ENCODE measurements at places on chromosomes 3 and 15.

- DNase-seq: no peak
Measured at GRCh38 chr15:97224191-97224641, 736.3 kb upstream of the ARRDC4 start.

DNA sequence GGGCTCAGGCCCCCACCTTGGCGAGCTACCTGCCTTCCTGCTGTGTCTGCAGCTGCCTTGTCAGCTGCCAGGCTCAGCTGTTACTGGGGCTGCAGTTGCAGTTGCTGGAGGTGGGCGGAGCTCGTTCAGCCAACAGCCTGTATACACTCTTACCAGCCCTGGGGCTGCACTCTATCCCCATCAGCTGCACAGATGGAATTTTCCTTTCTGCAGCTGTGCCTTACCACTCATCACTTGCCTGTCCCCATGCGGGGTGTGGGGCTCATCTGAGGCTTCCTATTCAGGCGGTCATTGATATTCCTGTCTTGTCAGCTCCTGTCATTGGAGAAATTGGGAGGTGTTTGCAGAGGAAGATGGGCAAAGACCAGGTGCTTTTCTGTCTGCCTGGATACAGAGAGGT is 9.1 kb upstream of the SYN2 start:
- no peak for DNase-seq

DNA sequence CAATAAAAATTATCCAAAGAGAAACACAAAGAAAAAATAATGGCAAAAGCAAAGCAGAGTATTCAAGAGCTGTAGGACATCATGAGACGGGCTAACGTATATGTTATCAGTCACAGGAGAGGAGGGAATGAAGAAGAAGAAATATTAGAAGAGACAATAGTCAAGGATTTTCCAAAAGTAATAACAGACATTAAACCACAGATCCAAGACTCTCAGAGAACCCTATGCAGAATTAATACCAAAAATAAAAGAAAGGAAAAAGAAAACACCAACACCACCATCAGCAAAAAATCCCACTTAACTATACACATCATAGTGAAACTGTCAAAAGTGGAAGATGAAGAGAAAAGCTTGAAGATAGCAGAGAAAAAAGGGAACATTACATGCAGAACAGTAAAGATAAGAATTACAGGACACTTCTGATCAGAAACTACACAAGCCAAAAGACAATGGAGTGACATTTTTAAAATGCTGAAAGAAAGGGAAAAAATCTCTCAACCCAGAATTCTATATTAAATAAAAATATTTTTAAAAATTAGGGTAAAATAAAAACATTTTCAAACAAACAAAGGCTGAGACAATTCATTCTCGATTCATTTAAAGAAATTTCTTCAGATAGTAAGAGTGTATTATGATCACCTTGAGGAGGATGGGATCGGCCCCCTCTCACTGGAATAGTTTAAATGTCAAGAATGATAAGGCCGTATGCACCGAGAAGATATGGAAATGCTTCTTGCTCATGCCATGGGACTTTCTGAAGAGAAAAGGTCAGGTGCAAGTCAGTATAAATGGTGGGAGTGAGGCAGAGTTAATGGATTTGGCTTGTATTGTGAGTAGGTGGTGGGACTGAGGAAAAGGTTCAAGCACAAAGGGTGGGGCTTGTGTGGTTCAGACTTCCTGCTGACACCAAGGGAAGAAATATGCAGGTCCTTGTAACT is 28.5 kb downstream of the TM2D3 start:
- no peak for DNase-seq

DNA sequence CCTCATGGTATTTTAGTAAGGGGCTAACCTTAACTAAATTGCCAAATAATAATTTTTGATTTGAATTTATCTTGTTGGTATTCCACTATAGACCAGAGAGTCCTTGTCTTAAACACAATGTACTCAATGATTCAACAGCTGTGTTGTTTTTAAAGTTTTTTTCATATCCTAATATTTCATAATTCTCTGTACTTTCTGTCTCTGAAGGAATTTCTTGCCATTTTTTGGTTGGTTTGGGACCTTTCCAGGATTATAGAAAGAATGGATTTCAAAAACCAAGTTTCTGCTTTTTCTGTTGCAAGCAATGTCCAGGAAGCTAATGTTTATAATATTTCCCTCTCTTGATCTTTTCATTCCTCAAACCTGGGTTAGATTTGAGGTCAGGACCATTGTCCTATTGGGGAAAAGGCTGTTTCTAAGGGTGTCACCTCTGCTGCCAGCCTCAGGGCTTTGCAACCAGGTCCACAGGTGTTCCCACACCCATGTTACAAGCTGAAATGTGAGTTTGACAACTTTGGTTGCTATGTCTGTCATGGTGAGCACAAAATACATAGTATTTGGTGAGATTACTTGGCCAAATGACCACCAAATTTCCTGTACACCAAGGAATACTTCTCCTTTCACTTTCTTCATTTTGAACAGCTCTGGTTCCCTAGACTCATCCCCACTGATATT is 363.7 kb upstream of the RGMA start:
- DNase-seq: no peak

DNA sequence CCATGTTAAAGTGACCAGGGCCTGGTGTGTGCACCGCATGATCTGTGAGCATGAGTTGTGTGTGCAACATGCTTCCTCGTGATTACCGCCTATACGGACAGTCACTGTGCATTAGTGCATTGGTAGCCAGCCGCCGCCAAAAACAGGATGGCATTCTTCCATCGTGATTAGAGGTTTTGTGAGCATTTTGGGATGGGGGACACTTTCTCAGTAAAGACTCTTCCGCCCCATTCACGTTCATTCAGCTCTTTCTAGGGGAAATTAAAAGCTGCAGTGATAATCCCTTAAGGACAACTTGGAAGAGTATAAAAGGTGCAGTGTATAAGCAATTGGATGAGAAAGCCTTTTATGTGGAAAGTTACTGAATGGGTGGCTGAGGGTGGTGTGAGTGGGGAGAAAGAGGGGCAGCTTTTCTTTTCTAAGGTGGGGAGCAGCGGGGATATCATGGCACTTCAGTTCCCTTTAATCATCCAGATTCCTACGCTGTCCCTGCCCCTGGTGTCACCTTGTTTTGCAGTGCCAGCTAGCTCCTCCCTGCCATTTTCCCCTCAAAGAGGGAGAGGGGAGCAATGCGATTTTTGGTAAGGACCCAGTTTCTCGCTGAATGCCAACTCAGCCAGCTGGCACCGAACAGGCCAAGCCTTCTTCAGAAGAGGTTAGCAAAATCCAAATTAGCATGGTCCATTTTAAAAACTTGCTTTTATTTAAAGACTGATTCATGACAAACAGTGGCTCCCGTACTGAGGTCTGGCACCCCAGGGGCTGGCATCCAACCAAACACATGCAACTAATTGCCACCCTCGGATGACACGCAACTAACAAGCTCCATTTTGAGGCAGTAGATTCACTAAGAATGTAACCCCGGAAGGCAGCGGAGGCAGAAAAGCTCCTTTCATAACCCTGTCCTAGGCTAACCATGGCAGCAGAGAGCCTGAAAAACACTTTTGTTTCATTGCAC is 447.8 kb downstream of the FHIT start:
- DNase-seq: no peak

GRCh38 chr15:79481793-79482192 is 49.7 kb downstream of the MINAR1 start:
- DNase-seq: no peak

DNA sequence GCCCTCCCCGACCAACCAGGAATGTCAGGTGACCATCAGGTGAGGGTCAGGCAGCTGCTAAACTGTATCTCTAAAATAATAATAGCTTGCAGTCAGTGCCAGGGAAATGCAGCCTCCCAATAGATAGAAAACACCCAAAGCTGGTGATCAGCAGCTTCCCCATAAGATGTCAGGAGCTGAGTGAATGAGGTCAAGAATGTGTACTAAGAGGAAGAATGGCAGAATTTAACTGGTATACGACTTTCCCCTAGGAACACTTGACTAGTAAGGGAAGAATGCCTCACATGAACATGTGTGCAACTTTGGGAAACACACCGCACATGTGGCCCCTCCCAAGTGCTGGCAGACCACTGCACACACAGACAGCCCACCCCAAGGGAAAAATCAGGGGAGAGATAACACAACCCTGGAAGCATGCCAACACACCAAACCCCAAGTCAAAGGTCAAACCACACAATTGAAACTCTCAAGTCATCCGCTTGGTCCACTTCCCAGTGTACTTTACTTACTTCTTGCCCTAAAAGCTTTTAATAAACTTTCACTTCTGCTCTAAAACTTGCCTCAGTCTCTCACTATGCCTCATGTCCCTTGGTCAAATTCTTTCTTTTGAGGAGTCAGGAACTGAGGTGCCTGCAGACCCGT is 806.5 kb downstream of the OTOL1 start:
- no peak for DNase-seq

DNA sequence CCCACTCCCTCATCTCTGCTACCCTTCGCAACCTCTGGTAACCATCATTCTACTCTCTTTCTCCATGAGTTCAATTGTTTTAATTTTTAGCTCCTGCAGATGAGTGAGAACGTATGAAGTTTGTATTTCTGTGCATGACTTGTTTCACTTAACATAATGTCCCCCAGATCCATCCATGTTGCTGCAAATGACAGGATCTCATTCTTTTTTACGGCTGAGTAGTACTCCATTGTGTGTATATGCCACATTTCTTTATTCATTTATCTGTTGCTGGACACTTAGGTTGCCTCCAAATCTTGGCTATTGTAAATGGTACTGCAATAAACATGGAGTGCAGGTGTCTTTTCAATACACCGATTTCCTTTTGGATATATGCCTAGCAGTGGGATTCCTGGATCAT is 12.1 kb downstream of the GALK2 start:
- no peak for DNase-seq

GRCh38 chr15:80107204-80107603 is 45.6 kb upstream of the FAH start:
- DNase-seq: no peak
